CD4-positive, alpha-beta T cell treated with Interleukin-21 for 1 hour (primary cell): ENCODE measurements at places on chromosomes 2 and 18.

DNA sequence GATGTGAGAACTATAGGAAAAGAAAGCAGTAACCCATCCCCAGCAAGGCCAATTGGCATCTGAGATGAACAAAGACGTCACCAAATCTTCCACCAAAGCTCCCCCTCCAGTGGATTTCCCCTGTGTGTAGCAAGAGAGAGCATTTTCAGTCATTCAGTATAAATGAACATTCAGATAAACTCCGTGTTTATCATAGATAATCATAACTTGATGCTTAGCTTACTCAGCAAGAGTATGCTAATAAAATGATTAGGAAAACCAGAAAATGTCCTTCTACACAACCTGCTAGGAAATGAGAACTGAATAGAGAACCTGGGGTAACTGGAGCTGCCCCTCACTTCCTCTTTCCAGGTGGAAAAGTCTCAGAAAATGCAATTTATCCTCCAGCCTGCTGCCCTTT lies 198.0 kb upstream of the CCDC150 start:
- DNase-seq: no peak

GRCh38 chr18:4107049-4107467 lies 348.0 kb downstream of the DLGAP1 start:
- DNase-seq: no peak

GRCh38 chr2:63506320-63506719 lies 82.0 kb downstream of the WDPCP start:
- DNase-seq: no peak

DNA sequence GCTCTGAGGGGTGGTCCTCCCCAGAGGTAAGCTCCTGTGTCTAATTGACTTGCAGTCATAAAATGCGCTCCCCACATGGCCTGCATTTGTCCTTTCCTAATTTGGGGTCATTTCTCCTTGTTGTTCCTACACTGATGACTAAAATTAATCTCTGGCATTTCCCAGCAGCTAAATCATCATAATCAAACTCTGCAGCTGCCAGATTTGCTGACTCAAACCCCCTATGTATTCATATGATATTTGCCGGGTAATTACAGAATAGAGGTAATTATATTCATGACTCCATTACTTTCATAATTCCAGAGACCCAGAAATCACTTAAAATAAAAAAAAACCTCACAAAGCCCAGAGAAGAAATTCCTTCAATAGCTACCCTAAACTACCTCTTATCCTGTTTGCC lies 331.4 kb upstream of the KLHL29 start:
- DNase-seq: no peak

GRCh38 chr2:66899648-66900047 lies 464.7 kb downstream of the MEIS1 start:
- DNase-seq: no peak
